ENCODE measurements at places on chromosomes 5 and 9.

- DNase-seq: no peak
These were observed 7.2 kb upstream of the PSD2 start for GRCh38 chr5:139788294-139788910.

- DNase-seq: no peak
These were observed 7.6 kb downstream of the TTC16 start for GRCh38 chr9:127723444-127723843.

DNA sequence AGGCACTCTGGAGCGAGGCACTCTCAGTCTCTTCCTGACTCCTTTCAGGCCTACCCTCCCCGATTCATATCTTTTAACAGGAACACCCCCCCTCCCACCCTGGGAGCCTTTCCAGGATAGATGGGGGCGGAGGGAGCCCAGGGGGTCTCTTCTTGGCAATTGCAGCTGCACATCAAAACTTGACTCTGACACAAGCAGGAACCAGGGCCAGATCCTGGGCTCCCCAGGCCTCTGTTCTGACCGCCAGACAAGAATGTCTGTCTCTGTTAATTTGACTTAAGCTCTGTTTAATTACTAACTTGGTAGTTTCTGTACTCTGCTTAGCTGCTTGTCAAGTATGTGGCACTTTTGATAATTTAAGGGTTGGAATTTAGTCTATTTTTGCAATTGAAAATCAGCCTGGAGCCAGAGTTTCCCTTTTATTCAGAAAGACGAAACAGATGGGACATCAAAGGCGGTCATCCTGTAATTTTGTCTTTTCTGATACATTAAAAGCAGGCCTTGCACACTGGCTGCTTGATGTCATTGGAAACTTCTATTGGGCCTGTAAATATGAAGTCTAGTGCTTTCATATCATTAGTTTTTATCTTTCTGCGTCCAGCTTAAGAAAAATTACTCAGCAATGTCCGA, 43.3 kb downstream of the ACTL7B start:
- no peak for DNase-seq

DNA sequence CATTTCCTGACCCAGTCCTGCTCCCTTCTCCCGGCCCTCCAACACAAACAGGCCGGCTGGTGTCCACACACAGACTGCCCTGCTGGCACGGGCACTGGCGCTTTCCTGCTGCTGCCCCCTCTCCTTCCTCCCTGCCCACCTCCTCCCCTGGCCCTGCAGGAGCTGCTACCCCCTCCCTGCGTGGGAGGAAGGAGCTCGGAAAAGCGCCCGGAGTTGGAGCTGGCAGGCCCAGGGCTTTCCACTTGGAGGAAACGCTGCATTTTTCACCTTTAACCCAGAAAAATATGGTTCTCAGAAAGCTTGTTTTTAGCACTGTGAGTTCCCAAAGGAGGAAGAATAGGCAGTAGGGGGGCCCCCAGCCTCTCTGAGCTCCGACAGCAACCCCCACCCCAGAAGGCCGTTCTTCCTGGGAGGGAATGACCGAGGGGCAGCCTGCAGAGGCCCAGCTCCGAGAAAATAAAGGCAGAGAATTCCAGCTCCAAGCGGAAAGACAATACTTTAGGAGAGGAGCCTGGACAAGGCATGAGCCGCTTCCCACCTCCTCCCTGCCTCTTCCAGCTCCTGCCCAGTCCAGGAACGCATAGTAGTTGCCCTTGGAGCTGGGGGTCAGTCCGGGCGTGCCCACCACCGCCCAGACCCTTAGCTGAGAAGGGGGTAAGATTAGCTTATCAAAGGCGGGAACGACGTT, 88.9 kb downstream of the LIFR start:
- no peak for DNase-seq

DNA sequence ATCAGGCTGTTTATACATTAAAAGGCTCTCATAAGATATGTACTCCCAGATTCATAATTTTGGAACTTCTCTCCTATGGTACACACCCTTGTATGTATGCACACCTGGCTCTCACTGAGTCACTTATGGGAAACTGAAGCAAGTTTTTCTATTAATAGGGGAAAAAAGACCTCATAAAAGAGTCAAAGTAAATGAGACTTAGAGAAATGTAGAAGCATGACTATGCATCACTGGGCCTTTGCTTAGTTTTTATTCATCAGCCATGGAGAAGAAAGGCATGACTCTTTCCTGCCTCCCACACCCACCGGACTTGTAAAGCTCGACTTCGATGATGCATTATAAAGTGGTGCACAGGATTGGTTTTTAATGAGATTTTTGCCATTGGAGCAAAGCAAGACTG, 28.2 kb downstream of the MTAP start:
- no peak for DNase-seq

DNA sequence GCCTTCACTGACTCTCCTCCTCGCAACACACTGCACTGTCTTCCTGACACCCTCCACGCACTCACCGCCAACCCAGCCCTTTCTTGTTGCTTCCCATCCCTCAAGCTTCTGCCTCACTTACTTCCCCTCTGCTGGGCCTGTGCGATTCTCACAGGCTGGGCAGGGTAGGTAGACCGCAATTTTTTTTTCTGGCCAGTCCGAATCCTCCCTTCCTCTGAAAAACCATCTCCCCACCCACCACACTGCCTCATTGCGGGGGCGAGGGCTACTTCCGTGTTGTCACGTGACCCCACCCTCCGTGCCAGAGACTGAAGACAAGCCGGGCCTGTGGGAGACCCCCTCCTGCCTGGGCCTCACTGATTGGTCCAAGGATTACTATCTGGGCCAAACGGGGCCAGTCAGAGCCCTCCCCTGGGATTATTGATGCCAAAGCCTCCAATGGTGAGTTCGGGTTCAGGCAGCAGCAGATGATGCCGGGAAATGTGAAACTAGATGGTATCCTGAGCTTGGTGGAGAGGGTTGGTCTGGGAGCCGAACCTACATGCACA, 73.1 kb downstream of the STK10 start:
- DNase-seq: no peak

- DNase-seq: no peak
These were observed 74.1 kb upstream of the CCL21 start for GRCh38 chr9:34783951-34784487.

GRCh38 chr5:148653836-148654781, at the start of gene HTR4:
TSS of gene HTR4 (minus strand) at chr5:148654527. CDS start at chr5:148637014, 17,513 bp downstream.
- DNase-seq: no peak

GRCh38 chr9:133674091-133674490, 37.9 kb downstream of the DBH start:
- no peak for DNase-seq

DNA sequence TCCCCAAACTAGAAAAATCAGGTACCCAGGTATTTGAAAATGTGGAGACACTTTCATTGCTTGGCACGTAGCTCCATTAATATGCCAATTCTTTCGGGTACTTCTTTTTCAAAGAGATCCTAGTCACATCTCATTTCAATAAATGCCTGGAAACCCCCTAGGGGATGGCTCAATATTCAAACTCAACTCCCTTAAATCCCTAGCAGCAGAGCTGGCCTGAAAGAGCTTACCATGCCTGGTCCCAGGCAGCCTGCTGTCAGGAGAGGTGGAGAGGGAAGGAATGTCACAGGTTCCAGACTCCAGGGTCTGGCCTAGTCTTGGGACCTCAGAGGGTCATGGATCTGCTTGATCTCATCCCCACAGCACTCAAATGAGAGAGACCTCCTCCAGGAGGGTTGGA, 187.1 kb downstream of the SPOCK1 start:
- DNase-seq: no peak

DNA sequence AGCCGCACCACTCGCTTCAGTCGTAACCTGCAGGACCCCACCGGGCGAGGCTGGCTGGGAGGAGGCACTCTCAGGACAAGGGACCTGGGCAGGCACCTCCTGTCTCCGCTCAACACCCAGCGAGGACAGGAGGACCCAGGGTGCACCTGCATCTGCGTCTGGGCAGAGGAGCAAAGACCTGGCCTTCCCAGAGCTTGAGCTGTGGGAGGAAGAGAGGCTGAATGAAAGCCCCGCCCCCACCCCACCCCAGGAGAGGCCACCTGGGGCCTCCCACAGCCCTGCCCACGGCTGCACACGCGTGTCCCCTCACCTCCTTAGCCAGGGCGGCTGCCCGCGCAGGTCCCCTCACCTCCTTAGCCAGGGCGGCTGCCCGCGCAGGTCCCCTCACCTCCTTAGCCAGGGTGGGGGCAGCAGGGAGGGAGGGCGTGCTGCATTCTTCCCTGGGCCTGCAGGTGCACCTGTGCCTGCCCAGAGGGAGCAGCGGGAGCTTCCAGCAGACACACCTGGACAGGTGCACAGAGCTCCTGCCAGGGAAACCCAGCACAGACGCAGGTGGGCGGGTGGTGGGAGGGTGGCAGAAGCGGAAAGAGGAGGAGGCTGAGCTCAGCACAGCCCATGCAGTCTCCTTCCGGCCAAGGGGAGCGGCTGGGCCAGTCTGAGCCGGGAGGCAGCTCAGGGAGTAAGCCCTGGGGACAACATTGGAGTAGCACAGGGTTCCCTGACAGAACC, 18.5 kb upstream of the SLC12A7 start:
- DNase-seq: peak; percentile 92

GRCh38 chr5:55410845-55411244, 103.1 kb downstream of the MTREX start:
- DNase-seq: no peak

DNA sequence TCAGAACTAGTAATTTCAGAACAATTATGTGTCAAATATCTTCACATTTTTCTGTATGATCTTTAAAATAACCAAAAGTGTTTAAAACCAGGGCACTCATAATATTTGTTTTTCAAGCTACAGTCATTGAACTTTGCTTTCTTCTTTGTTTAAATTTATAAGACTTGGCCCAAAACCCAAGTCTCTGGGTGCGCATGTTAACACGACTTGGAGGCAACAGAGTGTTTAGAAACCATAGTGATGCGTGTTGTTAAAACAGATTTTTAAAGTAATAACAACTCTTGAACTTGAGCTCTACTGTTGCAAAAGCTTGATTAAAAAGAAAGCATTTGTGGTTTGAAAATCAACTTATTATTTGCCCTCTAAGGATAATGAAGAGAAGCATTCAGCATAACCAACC, 26.0 kb upstream of the GRIN3A start:
- DNase-seq: no peak

- DNase-seq: no peak
These were observed 162.1 kb downstream of the ARL15 start for GRCh38 chr5:54148067-54148845.

GRCh38 chr9:92637886-92638620, 31.9 kb downstream of the IPPK start:
- DNase-seq: no peak

GRCh38 chr5:40378396-40379177, 301.1 kb upstream of the PTGER4 start:
- no peak for DNase-seq

DNA sequence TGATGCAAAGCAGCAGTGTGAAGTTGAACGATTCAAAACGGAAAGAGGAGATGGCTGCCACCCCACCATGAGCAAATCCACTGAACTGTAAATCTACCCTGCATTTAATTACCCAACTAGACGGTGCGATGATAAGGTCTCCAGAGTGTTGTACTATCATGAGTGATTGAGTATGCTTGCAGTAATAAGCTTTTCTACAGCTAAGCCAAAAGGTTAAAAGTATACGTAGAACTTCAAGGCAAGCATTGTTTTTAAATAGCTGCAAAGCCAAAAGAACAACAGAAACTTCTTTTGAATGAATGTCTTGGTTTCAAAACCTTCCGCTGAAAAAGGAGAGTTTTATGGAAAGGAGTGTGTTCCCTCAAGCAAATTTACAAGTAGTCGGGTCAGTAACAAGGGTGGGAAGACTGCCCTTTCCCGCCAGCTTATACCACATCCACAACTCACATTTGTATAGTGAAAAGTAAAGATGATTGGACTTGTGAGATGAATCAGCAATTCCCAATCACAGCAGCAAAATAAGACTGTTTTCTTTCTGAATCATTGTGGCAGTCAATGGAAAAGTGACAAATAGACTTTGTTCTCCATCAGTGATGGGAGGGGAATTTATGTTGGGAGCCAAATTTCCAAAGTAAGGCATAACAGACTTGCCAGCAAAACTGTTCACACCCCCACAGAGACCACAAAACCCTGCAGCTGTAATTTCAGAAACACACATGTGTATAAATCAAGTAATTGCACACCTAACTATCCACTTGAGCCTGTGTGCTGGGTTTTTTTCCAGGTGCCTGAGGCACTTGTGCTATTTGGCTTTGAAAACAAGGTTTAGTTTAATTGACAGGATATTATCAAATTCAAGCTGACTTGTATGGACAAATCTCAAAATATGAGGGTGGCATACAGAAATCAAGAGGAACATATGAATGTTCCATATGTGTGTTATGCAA, 407.7 kb upstream of the GRAMD2B start:
- DNase-seq: no peak

DNA sequence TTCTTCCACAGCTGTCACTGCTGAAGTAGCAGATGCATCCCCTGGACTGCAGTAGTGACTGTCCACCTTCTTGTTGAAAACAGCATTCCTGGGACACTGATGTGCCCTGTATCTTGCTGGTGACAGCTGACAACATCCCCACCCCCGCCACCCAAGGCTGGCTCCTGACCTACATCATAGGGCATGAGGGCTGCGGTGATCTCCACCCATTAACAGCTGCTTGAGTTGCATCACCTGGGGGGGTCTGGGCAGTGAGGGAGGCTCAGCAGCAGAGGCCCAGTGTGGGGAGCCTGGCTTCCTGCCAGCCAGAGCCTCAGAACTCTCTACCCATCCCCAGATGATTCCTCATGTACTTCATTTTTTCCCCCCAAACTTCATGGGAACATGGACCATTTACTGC, 4.1 kb downstream of the PRUNE2 start:
- no peak for DNase-seq

DNA sequence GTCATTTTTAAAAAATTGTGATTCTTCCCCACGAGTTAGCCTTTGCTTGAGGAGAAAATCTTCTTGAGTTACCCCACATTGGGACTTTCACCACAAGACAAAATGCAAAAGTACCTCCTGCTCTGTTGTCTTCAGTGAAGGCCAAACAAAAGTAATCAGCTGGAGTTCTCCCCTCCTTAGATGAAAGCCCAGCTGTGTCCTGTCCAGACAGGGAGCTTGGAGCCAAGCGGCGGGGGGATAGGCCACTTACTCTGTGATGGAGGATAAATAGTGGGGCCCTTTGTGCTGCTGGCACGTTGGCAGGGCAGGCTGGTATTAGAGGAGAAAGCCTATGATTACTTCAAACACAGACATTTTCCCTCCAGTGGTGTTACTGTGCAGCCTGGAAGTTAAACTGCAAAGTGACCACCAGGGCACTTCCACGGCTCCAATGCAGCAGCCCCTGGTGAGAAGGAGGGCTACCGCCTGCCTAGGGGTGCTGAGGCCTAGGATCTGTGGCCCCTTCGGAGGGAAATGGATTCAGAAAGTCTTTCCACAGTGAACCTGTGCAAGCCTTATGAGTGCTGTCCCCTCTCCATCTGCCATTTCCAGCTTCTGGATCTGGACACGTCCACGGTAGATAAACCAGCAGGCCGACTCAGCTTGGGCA, 155.0 kb downstream of the TMEM167A start:
- no peak for DNase-seq

GRCh38 chr9:69500896-69501295, 171.3 kb downstream of the APBA1 start:
- no peak for DNase-seq

DNA sequence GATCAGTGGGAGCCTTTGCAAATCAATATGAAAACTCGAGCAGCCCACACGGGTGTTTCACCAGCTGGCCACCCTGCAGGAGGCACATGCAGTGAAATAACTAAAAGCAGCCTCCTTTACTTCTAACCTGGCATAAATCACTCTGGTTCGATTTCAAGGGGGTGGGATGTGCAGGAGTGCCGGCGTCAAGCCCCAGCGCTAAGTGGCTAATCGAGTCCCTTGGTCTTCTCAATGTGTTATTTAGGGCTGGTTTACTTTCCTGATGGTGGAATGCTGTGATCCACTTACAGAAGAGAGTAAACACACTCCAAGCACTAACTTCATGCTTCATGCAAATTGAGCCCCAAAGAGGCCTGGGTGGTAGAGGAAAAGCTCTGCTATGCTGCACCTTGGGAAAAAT, 109.4 kb downstream of the TMEM174 start:
- no peak for DNase-seq

GRCh38 chr5:158313027-158313732, 454.2 kb upstream of the CLINT1 start:
- DNase-seq: no peak

Measured in T47D (cell line).